ENCODE measurements at places on chromosomes 3 and 15. TPM values are rescaled to one million over a fixed set of nuclear protein-coding genes. Genes with fewer than 3 reads are reported as not detected.

NOX5 gene
- total RNA-seq = 0.33 TPM

ADAMTS17 gene
- 0.17 TPM for total RNA-seq

GABRR3 gene
- not detected for total RNA-seq

GHRL gene
- not detected for total RNA-seq

DZIP1L gene
- 16.9 TPM for total RNA-seq
